ENCODE measurements at places on chromosomes 2 and 18.
A peak's percentile ranks its signal among the peaks of the same experiment; 100 is the strongest.

DNA sequence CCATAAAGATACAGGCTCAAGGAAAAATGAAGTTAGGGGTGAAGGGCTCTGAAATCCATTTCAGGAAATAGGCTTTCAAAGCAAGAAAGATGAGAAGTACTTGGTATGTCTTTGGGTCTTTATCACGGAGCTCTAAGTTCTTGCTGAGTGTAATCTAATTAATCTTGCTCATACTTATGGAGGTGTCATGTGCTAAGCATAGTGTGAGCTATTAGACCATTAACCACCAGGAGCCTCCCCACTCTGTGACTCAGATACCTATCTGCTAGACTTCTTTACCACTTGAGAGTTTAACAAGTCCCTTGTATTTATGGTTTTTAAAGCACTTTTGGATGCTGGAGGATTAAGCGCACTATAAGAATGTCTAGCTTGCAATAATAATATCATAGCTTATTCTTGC is 678.7 kb downstream of the EPHA4 start:
- DNase-seq = no peak

DNA sequence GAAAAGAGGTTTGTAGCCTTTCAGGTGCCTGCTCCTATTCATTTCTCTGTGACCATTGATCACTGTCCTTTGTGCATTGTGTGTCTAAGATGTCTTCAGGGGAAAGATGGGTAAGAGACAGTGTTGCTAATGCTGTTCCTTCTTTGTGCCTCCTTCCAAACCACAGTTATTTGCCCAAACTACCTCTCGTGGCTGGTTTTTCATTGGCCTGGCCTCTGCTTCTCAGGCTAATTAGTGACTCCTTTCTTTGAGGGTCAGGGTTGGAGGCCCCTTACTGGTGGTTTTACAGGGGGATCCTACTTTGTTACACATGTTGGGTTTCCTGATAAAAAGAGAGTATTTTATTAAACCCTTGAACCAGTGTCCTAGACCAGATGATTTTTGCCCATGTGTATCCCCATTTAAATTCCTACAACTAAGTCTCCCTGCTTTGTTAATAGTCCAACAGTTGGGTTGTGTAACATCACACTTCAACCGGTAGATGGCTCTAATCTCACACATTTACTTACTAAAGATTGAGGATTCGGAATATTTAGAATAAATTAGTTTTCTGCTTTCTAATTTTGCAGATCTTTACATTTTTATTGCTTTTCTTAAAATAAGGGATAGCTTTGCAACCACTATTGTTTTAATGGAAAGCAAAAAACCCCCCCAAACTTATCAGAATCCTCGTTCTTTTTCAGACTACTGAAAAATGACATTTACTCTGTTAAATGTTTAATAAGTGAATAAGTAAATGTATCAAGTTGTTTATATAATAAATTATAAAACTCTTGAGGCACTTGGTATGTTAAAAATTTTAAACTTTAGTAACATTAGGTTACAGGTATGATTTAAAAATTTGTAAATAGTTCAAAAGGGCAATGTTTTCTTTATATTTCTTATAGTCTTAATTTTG is 2.4 kb downstream of the MARS2 start:
- DNase-seq = no peak

- no peak for DNase-seq
Measured at GRCh38 chr18:12085136-12085535, 8.5 kb upstream of the ANKRD62 start.

DNA sequence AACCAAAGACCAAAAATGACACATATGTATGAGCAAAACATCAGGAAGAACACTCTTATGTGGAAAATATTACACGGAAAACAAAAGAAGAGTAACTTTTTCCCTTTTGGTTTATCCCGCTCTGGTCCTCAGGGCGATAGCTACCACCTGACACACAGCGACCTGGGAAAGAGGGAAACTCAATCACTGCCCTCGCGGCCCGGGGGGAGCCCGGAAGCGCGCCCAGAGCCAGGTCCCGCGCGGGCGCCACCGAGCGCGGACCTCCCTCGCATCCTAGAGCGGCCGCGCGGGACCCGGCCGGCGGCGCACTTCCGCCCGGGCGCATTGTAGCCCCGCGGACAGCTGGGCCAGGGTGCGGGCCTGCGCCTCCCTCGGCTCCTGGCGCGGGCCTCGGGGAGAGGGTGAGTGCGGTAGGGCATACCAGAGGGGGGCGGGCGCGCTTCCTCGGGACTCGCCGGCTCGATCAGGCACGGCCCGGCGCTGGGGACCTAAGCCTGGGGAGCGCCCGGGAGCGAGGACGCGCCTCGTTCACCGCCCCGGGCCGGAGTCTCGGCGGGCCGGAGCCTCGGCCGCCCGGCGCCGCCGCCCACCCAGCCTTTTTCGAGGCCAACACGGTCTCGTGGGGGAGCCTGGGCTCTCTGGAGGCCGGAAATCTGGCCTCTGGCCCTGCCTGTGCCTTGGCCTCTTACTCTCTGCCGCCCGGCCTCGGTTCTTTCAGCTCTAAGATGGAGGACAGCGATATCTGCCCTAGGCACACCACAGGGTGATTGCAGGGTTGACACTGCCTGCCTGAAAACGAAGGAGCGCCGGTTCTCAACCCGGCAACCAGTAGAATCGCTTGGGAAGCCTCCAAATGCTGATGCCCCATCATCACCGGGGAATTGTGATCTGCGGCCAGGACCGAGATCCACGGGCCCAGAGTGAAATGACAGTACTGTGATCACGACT is at the start of gene ELAC1:
Gene ELAC1 (plus strand): TSS at position 327 of the 948 bp plus-strand sequence. CDS start 6,365 bp downstream, outside the sequence.
- peak; percentile 26 for DNase-seq

DNA sequence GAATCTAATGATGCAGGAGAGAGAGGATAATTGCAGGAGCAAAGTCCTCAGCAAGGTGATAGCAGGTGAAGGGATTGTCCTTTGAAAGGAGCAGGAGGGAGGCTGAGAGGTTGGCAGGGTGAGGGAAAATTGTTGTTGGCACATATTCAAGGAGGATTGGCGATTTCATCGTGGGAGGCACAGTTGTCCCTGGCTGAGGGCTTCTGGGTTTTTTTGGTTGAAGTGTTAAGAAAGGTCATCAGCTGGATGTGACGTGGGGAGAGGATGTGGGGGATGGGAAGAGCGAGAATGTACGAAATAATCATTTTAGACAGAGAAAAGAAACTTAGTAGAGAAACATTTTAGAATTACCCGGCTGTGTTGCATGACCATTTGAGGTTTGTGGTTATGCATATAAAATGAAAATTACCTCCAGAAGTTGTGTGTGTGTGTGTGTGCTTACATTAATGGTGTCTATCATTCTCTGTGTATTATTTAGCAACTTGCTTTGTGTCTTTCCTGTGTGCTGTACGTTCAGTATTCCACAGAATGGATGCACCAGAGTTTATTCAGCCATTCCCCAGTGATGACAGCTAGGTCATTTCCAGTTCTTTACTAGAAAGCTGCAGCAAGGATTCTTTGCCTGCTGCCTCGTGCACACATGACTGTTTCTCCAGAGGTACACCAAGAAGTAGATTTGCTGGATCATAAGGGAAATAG is 67.6 kb downstream of the SDC1 start:
- DNase-seq = no peak

DNA sequence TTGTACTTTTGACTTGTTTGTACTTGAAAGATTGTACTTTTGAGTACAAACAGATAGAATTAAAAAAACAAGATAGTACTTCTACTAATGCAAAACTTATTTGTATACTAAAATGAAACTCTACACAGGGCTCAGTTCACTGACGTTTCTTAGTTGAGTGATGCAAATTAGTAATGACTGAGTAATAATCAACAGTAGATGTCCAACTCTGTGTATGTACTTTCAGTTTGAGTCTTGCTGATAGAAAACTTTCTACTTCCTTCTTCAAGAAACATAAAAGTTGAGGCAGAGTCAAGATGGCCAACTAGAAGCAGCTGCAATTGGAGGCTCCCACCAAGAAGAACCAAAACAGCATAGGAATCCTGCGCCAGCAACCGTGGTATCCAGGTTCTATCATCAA is 585.0 kb downstream of the NR4A2 start:
- no peak for DNase-seq

- no peak for DNase-seq
Measured at GRCh38 chr2:190467575-190468083, 59.5 kb downstream of the MFSD6 start.

- no peak for DNase-seq
Measured at GRCh38 chr2:121686218-121686617, 37.0 kb upstream of the CLASP1 start.

- DNase-seq = no peak
Measured at GRCh38 chr18:42915299-42915698, 200.2 kb downstream of the RIT2 start.

DNA sequence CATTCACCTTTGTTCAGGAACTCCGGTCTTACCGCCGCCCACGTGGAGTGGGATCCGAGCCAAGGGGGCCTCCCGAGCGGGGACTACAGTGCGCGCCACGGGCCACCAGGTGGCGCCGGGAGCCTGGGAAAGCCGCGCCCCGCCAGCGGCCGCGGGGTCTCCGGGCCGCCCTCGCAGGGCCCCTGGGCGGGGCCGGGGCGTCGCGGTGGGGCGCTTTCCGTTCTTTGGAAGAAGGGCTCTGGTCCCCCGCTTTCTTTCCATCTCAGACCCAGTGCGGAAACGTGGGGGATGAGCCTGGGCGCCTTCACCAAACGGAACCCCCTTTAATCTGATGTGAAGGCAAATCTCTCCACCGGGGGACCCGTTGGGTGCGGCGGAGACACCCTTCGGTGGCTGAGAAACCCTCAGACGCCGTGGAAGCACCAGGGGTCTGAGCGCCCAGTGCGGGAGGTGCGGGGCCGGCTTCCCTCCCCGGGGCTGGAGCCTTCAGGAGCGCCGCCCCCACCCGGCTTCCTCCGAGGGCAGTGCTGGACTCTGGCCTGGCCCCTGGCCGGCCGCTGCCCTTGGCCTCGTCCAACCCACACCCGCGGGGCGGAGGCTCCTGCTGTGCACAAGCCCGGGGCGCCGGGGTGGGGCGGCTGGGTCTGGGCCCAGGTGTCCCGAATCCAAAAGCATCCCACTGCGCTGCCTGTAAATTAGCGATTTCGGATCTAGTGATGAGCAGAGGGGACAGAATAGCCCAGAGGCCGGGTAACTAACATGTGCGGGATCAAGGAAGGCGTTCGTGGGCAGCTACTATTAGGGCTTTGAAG is 44.6 kb downstream of the GORASP2 start:
- no peak for DNase-seq
